ENCODE measurements at places on chromosomes 6 and 20. TPM values are rescaled to one million over a fixed set of nuclear protein-coding genes. Genes with fewer than 3 reads are reported as not detected.

Gene RSPH4A
- 0.22 TPM for total RNA-seq

Gene GHRH
- not detected for total RNA-seq

Gene TINAG
- not detected for total RNA-seq

Gene BMP6
- total RNA-seq, result 2.1 TPM

Gene COL9A3
- total RNA-seq, result 3.1 TPM

Gene HAO1
- total RNA-seq, result not detected

All from placental epithelial cell (primary cell).